ENCODE measurements at places on chromosomes 5 and 9.
A peak's percentile ranks its signal among the peaks of the same experiment; 100 is the strongest.

GRCh38 chr5:138748630-138749081, 4.6 kb upstream of the CTNNA1 start:
- no peak for DNase-seq

- no peak for DNase-seq
Measured at GRCh38 chr5:64341340-64341739, 164.5 kb upstream of the RGS7BP start.

GRCh38 chr5:65808818-65809217, 86.8 kb downstream of the NLN start:
- no peak for DNase-seq

GRCh38 chr5:16693879-16694278, 77.1 kb upstream of the RETREG1 start:
- no peak for DNase-seq

DNA sequence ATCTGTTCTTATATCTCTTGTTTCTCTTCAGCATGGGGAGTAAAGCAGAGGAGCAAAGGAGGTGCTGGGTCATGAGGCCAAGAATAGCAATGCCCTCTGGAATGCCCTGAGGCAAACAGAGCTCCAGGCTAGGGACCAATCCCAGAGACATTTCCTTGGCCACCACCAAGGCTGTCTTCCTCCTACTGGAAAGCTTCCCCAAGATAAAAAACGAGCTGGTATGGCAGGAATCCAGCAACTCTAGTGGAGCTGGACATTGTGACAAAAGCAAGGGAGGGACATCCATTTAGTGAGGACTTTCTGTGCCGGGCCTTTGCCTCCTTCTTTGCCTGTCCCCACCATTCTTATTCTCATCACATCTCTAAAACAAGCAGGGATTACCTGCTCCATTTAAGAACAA, 161.6 kb downstream of the ASTN2 start:
- no peak for DNase-seq

DNA sequence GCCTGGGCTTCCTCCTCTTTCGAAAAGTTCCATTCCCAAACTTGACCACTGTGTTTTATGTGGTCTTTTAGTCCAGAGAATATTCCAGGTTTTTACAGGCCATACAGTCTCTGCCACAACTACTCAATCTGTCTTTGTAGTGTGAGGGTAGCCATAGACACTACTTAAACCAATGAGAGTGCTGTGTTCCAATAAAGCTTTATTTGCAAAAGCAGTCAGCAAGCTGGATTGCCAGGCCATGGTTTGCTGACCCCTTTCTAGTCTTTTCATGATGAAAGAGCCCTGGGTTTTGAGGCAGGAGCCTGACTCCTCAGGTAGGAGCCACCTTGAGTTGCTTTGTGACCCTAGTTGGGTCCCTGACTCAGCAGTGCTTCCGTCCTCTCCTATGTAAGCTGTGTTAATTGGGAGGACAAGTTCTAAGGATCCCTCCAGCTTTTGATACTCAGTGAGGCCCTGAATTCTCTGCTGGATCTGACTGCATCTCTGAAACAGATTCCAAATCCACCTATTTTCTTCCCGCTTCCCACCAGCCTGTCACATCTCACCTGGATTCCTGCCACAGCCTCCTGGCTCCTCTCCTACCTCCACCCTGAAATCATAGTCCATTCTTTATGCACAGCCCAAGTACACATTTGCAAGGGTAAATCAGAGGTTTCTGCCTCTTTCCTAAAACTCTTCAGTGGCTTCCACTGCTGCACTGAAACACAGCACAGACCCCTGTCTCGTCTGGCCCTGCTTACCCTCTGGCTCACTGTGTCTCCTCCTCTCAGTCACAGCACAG, 13.5 kb downstream of the GALNT10 start:
- no peak for DNase-seq

GRCh38 chr9:4423207-4423610, 67.1 kb upstream of the SLC1A1 start:
- no peak for DNase-seq

DNA sequence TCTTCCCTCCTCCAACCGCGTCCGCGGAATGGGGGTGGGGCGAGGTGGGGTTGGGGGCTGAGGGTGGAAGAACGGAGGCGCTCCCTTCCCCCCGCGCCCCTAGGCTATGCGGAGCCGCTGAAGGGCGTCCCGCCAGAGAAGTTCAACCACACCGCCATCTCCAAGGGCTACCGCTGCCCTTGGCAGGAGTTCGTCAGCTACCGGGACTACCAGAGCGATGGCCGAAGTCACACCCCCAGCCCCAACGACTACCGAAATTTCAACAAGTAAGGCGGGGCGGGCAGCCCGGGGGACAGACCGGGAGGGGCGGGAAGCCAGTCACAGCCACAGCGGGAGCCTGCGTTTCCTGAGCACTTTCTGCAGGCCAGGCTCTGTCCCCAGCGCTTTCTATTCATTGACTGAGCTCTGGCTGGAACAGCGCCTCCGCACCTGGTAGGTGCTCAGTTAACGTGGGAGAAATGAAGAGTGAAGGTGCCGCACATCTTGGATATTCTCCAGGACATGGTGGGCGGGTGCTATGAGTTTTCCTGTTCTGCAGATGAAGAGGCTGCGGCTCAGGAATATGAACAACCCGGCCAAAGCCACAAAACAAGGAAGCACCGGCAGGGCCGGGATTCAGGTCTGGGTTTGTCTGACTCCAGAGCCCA, 11.3 kb downstream of the MYOZ3 start:
- no peak for DNase-seq

GRCh38 chr9:95874989-95875304, 544 bp upstream of the ERCC6L2 start:
- DNase-seq, result peak; percentile 55

- DNase-seq, result no peak
Measured at GRCh38 chr9:20619487-20620200, 2.7 kb downstream of the MLLT3 start.

GRCh38 chr5:179619776-179620175, 3.7 kb downstream of the HNRNPH1 start:
- DNase-seq, result no peak

DNA sequence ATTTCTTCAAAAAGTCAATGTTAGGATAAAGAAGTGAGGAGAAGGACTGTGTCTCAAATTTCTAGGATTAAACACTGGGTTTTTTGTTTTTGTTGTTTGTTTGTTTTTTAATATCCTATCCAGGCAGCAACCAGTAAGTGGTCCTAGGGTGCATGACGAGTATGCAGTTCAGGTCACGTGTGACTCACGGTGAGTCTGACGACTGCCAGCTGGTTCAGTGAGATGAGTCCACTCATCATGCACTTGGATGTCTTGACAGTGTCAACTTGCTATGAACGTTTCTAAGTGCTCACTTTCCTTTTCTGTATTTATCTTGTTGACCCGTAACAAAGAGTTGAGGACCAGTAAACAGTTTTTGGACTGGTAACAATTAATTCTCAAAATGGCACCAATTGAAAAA, 32.7 kb downstream of the ATG10 start:
- no peak for DNase-seq

GRCh38 chr9:117714282-117714681, 10.1 kb downstream of the TLR4 start:
- DNase-seq, result no peak

DNA sequence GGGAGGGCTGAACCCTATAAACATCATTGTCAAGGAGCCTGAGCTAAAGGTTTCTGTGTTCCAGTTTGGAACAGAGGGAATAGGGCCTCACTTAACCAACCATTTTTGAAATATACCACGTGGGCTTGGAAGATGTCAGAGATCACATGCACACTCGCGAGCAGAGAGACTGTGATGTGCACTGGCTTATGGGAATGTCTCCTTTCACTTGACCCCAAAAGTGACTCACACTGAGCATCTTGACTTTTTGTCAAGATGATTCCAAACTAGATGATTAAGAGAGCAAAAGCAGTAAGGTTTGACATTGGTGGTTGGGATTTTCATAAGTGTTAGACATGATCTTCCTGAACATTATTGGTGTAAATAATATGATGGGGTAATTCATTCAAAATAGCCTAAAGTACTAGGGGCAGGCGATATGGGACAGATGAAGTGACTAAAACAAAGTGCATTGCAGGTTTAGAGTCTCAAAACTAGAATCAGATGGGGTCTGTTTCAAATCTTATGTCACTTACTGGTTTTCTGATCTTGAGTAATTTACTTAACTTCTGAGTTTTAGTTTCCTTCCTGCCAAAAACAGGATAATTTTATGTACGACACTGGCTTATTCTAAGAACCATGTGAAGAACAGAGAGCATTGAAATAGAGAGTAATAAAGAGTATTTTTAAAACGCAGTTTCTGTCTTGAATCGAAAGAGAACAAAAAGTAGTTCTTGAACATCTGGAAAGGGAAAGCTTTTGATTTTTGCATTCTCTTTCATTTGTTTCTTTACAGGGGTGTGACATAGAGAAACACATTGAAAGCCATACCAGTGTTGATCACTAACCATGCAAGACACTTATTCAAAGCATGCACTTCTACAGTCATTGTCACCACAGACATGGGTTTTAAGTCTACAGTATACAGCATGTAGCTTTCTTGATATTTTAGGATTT, 383.0 kb downstream of the DIRAS2 start:
- DNase-seq, result no peak

DNA sequence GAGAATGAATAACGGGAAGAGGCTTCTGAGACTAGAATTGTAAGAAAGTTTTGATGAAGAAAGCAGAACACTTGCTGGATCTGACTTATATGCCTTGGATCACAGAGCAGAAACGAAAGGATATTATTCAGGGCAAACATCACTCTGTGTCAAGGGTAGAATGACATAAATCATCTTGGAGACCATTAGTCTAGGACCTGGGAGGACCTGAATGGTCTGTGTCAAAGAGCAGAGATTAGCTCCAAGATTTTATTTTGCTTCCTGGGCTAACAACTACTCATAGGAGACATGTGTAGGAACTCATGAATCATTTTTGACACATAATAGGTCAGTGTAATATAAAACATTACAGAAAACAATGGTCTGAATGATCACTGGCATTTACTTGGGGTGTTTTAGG, 417.9 kb downstream of the SLCO4C1 start:
- no peak for DNase-seq

GRCh38 chr5:154521756-154522155, 43.7 kb upstream of the HAND1 start:
- no peak for DNase-seq

GRCh38 chr9:125888211-125888610, 141.0 kb downstream of the PBX3 start:
- DNase-seq, result no peak

- no peak for DNase-seq
Measured at GRCh38 chr9:137876269-137876668, 1.3 kb upstream of the CACNA1B start.
